ENCODE measurements at places on chromosomes 13 and 19. TPM values are rescaled to one million over a fixed set of nuclear protein-coding genes. Genes with fewer than 3 reads are reported as not detected.

DNA sequence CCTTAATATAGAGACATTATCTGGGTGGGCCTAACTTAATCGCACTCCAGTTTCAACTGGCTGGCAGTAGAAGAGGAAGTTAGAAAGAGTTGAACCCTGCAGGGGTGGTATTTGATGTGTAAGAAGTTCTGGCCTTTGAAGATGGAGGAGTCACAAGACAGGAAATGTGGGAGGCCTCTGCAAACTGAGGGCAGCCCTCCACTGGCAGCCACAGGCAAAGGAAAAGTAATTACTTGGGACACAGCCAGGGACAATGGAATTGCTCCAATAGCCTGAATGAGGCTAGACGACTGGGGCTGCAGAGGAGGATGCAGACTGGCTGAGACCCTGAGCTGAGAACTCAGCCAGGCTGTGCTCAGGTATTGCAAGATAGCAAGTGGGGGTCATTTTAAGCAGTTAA lies 703.3 kb upstream of the ARGLU1 start:
- no peak for DNase-seq

CHST8 gene
- not detected for total RNA-seq

DNA sequence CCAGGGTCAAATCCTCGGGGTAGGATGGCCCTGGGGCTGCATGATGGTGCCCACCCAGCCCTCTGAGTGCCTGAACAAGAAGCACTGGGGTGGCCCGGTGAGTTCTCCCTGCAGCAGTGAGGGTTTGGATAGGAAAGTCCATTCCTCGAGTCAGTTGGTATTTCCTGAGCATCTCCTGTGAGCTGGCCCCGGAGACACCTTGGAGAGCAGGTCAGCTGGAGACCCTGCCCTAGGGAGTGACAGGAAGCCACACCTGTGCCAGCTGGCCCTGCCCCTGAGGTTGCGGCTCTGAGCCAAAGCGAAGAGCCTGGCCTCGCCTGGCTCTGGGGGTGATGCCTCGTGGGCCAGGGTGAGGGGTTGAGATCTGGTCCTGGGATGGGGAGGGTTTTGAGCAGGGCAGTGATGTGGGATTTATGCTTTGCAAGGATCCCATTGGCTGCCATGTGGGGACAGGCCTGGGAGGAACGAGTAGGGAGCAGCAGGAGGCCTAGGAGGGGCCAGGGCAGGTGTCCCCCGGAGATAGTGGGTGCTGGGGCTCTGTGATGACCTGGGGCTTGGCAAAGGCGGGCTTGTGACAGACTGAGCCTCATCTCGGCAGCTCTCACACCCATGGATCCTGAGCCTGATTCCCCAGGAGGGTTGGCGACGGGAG lies 16.0 kb downstream of the CRTC1 start:
- DNase-seq = no peak

- peak; percentile 91 for DNase-seq
These were observed 335 bp upstream of the SOX1 start for GRCh38 chr13:112066624-112067004.

DNA sequence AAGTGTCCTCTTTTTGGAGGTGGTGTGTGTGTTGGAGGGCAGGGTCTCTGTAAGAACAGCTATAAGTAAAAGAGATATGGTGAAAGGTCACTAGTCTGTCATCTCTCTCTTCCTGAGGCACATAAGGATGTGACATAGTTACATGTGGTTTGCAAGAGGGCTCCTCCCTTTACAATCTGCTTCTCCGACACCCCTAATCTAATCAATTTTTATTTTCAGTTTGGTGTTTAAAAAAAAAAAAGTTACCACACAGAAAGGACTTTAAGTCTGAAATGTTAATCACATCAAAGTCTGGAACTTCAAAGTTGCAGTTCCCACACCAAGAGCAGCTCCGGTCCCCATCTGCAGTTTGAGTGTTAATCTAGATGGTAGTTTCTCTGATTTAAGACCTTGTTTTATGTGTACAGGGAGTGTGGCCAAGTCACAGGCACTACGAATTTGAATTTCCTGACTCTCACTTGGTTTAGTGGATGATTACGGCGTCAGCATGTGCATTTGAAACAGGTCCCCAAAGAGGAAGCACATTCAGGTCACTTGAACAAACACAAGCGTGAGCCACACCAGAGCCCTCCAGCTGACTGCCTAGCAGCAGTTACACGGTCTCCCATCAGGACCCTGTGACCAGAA lies 53.1 kb downstream of the FOXO1 start:
- no peak for DNase-seq

ITGBL1 gene
- total RNA-seq = not detected

GRCh38 chr19:35462476-35462953 lies 14.5 kb downstream of the FFAR2 start:
- DNase-seq = no peak

- DNase-seq = no peak
These were observed 17.6 kb downstream of the MYCBP2 start for GRCh38 chr13:77309254-77309653.

GRCh38 chr13:76745261-76746200 lies 140.7 kb downstream of the KCTD12 start:
- DNase-seq = no peak

DNA sequence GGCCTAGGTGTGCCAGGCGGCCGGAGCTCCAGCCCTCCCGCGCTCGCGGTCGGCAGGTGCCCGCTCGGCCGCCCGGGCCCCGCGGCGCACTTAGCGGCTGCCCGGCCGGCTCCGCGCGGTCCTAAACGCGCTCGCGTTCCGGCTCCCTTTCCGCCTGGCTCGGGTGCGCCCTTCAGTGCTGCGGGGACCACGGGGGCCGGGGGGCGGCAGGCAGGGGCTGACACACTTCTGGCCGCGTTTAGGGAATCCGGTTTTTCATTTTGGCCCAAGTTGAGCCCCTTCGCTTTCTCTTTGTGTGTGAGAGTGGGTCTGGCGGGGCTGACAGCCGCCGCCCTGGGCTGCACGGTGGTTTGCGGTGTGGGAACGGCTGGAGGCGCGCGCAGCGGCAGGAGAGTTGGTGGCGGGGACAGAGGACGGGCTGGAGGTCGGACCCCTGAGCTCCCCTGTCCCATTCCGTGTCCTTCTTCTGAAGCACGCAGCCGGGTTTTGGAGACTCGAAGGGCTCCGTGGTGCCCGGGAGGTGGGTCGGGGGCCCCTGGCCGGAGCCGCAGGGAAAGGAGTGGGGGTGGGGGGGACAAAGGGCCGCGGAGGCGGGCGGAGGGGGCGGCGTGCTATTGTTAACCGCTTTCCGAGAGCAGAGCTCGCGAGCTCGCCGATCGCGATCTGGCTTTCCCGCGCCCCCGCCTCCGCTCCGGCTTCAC lies 3.1 kb downstream of the FGF9 start:
- no peak for DNase-seq

DNA sequence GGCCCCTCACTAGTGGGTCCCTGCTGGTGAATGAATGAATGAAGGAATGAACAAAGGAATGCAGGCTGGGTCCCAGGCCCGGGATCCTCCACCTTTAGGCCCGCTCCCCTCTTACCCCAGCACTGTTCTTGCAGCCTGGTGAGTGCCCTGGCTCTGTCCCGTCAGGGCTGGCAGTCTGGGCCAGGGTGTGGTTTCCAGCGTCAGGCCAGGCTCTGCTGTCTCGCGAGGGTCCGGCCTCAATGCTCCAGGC lies 317 bp downstream of the LYL1 start:
- no peak for DNase-seq

MUC16 gene
- total RNA-seq = 0.05 TPM

GRCh38 chr19:58575183-58576041 lies 2.3 kb upstream of the MZF1 start:
- peak; percentile 93 for DNase-seq

DNA sequence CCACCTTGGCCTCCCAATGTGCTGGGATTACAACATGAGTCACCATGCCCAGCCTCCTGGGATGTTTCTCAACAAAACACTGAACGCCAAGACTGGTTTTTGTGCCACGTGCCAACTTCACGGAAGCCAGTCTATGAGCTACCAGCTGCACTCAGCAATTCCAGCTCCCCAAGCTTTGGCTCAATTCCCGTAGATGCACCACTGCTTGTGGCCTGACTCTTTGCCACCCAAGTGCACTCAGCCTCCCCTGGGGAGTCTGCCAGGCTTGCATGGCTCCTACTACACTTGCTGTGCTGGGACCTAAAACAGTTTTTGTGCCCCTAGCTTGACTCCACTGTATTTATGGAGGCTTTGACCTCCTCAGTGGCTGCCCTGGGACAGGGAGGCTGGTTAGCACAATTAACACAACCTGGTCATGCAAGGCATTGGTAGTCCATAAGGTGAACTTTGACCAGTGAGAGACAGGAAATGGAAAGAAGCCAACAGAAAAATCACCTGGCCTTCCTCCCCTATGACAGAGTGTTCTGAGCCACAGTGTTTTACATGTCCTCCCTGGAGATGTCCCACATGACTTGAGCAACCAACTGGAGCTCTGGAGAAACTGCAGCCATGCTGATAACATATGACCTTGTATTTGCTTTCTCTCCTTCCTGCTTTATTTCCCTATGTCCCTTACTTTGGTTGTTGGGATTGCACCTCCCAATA lies 1173.1 kb downstream of the UQCRFS1 start:
- no peak for DNase-seq

- no peak for DNase-seq
These were observed 2.5 kb downstream of the PDS5B start for GRCh38 chr13:32588736-32589135.

- DNase-seq = no peak
These were observed 759.9 kb downstream of the GPC5 start for GRCh38 chr13:92158346-92158745.

- peak; percentile 58 for DNase-seq
These were observed 1.1 kb downstream of the WTIP start for GRCh38 chr19:34482380-34483250.

CATSPERD gene
- not detected for total RNA-seq

- no peak for DNase-seq
These were observed 2.4 kb downstream of the LILRA5 start for GRCh38 chr19:54310543-54310942.

GRCh38 chr19:31513841-31514240 lies 164.6 kb upstream of the TSHZ3 start:
- no peak for DNase-seq

GRCh38 chr19:17183858-17184321 lies 31.3 kb upstream of the USE1 start:
- DNase-seq = no peak

GRCh38 chr13:30692113-30692512 lies 43.2 kb upstream of the ALOX5AP start:
- DNase-seq = no peak

DNA sequence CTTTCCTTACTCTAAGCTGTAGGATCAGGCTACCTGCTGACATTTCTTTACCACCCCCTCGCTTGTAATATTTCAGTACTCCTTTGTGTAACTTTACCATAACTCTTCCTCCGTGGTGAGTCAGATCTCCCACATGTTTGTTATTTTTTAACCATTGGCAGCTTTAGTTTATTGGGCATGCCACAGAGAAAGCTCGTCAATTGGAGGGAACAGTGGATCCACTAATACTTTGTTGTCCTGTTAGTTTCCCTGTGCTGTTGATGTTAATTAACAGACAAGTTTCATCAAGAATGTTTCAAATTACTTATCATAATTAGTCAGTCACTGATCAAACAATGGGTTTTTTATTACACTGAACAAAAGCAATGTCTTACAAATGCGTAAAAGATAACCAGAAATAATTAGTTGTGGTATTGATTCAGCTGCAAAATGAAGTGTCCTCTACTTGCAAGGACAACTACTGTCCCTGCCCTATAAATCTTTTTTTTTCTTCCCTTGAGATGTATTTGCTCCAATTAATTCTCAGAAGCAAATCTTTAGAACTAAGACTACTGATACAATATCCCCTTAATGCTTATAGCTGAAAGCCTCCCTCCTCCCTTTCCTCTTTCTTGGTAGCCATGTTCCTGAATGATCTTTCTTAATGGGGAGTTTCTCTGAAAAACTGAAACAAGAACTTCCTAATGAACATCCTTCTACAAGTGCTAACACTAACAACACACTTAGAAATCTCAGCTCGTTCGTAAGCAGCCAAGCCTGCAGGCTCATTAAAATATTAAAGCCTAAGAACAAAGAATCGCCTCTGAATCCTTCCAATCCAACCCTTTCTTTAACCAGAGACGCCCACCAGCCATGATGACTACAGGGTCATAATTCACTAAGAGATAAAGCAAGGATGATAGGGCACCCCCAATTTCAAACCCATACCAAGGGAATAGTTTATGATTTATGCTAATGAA lies 22.2 kb downstream of the EFNB2 start:
- DNase-seq = no peak

DNA sequence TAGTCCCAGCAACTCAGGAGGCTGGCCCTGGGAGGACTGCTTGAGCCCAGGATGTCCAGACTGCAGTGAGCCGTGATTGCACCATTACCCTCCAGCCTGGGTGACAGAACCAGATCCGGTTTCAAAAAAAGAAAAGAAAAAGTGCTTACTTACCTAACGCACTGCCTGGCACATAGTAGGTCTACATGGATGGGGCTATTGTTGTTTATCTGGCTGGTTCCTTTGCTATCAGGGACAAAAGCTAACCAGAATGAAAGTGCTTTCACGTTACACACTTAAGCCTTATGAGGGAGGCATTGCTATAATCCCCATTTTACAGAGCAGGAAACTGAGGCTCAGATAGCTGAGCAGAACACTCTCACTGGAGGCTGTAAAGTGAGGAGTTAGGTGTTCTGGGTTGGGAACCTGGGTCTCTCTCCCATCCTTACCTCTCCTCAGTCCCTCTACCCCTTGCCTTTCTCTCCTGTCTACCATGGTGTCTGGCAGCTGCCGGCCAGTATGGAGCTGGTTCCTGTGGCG lies 2.8 kb downstream of the DNM2 start:
- no peak for DNase-seq

DNA sequence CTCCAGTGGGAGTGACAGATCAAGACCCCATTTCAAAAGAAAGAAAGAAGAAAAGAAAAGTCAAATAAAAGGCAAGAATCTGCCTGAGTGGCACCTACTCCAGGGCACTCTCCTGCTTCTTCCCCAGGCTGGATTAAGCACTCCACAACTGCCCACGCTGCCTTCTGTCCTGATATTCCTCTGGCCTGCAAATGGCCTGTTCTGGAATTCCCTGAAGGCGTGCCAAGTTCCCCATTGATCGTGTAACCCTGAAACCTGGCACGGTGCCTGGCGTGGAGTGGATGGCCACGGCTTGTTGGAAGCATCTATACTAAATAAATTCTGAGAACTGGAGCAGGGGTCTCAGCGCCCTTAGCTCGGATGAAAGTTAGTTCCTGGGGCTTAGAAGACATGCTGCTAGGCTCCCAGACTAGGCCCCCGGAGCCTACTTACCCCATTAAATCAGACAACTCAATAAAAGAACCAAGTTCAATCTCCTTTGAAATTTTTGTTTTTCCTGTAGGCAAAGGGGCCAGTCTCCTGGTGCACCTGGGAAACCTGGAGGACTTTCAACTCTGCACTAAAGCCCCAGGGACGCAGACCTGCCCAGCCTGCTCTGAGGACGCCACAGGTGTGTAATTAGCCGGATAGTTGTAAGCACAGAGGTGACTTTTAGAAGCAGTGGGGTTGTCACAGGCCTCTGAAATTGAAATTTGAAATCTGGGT lies 21.9 kb downstream of the ANKRD27 start:
- no peak for DNase-seq

- DNase-seq = no peak
These were observed 22.4 kb downstream of the AMER2 start for GRCh38 chr13:25149711-25150110.

GRCh38 chr13:105841286-105841685 lies 694.2 kb downstream of the EFNB2 start:
- DNase-seq = no peak

GZMM gene
- total RNA-seq = 0.35 TPM

- no peak for DNase-seq
These were observed 159.0 kb downstream of the RFC3 start for GRCh38 chr13:33976965-33977364.

All from Caco-2 (cell line).